B cell (primary cell): ENCODE measurements at places on chromosomes 2 and 18. TPM values are rescaled to one million over a fixed set of nuclear protein-coding genes. Genes with fewer than 3 reads are reported as not detected.
A peak's percentile ranks its signal among the peaks of the same experiment; 100 is the strongest.

- H3K27me3 ChIP-seq: no peaks in the 10 kb centered on the region
- H3K4me1 ChIP-seq: peaks cover 7% of the 10 kb centered on the region
- H3K27ac ChIP-seq: no peak overlapping the region
- no peaks in the 10 kb centered on the region for H3K36me3 ChIP-seq
Measured at GRCh38 chr2:205768815-205769494, 86.7 kb downstream of the NRP2 start.

DNA sequence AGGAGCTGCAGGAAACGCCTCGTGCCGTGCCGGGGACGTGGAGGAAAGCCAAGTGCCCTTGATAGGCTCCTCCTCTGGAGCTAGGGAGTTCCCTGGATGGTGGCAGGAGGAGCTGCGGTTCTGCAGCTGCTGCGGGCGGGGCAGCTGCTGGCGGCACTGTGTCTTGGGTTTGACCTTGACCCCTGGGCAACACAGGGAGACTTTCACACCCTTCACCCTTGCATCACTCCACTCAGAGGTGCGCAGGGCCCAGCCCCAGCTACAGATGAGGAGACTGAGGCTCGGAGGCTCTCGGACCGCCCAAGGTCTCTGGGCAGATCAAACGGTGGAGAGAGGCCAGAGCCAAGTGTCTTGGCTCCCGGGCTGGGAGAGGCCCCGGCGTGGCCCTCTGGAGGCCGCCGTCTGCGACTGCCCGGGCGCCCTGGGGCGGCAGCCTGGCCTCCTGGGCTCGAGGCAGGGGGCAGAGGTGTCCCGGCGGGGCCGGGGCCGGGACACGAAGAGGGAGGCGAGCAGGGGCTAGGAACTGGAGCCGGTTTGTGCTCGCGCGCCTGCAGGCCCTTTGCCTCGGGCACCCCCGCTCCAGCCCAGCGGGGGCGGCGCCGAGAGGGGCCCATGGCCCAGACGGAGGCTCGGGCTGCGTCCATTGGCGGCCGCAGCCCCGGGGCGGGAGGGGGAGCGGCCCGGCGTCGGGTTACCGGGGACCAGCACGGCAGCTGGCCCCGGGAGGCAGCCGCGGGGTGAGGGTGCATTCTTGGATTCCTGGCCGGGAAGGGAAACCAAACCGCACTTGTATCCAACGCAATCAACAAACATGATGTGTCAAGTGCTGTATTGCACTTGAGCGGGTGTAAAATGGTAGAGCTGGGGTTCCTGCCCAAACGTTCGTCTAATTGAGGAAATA lies 129.6 kb upstream of the SLC1A4 start:
- H3K27me3 ChIP-seq: no peaks in the 10 kb centered on the region
- peaks cover 2% of the 10 kb centered on the region for H3K36me3 ChIP-seq
- DNase-seq: peak; percentile 69
- H3K4me3 ChIP-seq: peak overlapping the region; percentile 61

DNA sequence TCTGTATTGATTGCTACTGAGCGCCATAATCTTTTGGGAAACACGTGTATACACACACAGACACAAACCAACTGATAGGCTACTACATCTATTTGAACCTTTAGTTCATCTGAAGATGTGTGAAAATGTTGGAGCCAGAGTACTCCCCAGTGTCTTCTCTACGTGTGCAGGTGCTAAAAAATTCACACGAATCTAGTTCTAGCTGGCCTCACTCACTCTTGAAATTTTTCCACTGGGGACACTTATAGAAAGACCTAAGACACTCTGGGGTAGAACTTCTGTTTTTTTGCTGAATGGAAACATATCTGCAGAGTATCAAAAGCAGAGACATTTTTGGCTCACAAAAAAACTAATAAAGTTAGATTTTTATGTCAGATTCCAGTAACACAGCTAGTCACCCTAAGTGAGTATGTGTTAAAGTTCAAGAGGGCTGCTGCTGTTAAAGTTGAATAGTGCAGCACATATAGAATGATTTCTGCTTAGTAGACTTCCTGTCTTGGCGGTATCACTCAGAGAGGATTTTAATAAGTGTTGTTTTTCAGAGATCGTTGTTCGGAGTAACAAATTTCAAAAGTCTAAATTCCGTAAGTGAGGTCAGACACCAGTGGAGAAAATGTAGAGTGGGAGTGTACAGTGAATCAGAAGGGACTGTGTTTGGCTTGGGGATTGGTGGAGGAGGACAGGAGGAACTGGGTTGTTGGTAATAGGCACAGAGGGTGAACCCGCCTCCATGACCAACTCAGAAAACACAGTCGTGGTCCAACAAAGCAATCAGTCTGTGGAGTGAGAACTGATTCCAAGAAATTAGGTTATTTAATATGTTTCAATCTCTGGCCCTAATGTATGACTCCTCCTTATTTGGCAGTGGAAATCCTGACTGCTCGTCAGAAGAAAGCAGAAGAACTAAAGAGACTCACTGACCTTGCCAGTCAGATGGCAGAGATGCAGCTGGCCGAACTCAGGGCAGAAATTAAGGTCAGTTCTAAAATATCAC lies 43.1 kb downstream of the KCTD18 start:
- H3K4me3 ChIP-seq: no peak overlapping the region
- H3K4me1 ChIP-seq: peaks cover 11% of the 10 kb centered on the region
- no peaks in the 10 kb centered on the region for H3K36me3 ChIP-seq
- H3K27me3 ChIP-seq: no peaks in the 10 kb centered on the region

The SDC1 gene
- total RNA-seq: not detected in 2 replicates

The MFSD6 gene
- total RNA-seq: 33.8 and 38.0 TPM in 2 replicates

DNA sequence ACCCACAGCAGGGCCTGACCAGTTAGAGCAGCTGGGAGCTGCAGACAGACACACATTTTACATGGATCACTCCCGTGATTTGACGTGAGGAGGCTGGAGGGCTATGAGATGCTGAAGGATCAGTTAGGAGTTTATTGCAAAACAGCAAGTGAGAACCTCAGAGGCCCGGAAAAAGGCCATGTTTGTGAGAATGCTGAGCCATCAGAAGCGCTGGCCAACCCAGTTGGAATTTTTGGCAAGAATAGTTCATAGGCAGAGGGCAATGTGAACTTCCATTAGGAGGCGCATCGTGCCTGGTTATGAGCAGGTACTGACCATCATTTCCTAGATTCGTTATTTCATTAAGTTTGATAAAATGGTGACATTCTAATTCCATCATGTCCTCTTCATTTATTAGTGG lies 23.3 kb upstream of the LMAN1 start:
- no peaks in the 10 kb centered on the region for H3K36me3 ChIP-seq
- no peaks in the 10 kb centered on the region for H3K4me1 ChIP-seq
- no peak overlapping the region for H3K4me3 ChIP-seq
- no peak overlapping the region for H3K27ac ChIP-seq
- DNase-seq: no peak
- no peaks in the 10 kb centered on the region for H3K27me3 ChIP-seq

The MARCO gene
- total RNA-seq: not detected in 2 replicates

GRCh38 chr2:240259924-240260529 lies 119.6 kb upstream of the OTOS start:
- H3K27ac ChIP-seq: no peak overlapping the region
- no peaks in the 10 kb centered on the region for H3K4me1 ChIP-seq
- no peaks in the 10 kb centered on the region for H3K27me3 ChIP-seq
- no peak overlapping the region for H3K4me3 ChIP-seq

GRCh38 chr2:231293163-231293562 lies 94.7 kb downstream of the ARMC9 start:
- DNase-seq: no peak
- no peak overlapping the region for H3K27ac ChIP-seq
- H3K4me3 ChIP-seq: no peak overlapping the region
- no peaks in the 10 kb centered on the region for H3K36me3 ChIP-seq

DNA sequence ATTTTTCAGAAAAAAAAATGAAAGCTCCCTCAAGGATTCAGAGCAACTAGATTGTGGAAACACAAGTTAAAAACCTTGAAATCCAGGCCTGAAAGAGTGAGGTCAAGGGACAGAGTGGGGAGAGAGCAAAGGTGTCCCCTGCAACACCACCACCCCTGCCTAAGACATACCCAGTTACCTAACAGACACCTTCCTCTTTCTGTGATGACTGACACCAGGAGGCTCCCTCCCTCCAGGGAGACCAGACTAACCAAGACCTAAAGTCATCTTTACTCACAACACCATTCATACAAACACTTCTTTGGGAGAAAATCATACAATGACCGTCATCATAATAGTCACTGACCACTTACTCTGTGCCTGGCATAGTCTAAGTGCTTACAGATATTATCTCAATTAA lies 151.8 kb upstream of the NABP1 start:
- H3K27me3 ChIP-seq: no peaks in the 10 kb centered on the region
- no peaks in the 10 kb centered on the region for H3K4me1 ChIP-seq
- H3K27ac ChIP-seq: no peak overlapping the region
- no peak overlapping the region for H3K4me3 ChIP-seq
- H3K36me3 ChIP-seq: no peaks in the 10 kb centered on the region

The GREB1 gene
- 0.34 and 0.39 TPM in 2 replicates for total RNA-seq

DNA sequence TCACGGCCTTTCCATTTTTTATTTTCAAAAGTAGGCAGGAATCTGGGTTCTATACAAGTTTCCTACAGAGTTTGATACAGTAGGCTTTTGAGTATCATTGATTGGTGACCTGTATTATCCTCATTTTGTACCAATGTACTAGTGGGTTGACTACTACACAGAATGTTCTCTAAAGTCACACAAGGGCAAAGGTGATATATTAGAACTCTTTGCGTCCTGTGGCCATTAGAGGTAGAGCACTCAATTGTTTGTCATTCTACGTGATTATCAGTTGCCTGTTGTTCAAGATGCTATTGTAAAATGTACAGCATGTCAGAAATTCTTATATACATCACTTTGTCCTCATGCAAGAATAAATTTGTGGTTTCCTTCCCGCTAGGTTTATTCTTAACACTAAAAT lies 24.8 kb downstream of the WDR75 start:
- H3K4me3 ChIP-seq: no peak overlapping the region
- peaks cover 87% of the 10 kb centered on the region for H3K36me3 ChIP-seq

DNA sequence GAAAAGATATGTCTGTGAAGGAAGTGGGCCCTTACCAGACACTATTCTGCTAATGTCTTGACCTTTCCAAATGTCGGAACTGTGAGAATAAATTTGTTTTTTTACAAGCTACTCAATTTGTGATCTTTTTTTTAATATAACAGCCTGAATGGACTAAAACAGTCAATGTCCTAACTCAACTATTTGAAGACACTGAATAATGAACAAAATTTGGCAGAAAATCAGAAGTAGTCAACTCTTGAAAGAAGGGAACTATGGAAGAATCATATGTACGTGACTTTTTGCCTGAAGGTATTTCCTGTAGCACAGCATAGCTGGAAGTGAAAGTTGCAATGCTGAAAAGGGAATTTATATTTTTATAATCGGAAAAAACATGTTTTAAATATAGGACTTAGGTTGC lies 351.8 kb upstream of the TFPI start:
- H3K27ac ChIP-seq: no peak overlapping the region
- H3K4me1 ChIP-seq: no peaks in the 10 kb centered on the region
- no peaks in the 10 kb centered on the region for H3K27me3 ChIP-seq
- no peak overlapping the region for H3K4me3 ChIP-seq

GRCh38 chr18:48640566-48641270 lies 101.9 kb downstream of the CTIF start:
- no peak overlapping the region for H3K27ac ChIP-seq
- DNase-seq: no peak
- no peaks in the 10 kb centered on the region for H3K36me3 ChIP-seq
- no peaks in the 10 kb centered on the region for H3K4me1 ChIP-seq

The NYAP2 gene
- total RNA-seq: 0.15 and 0.17 TPM in 2 replicates

The SH3BP4 gene
- 1.3 and 1.5 TPM in 2 replicates for total RNA-seq

GRCh38 chr2:66872986-66873754 lies 438.2 kb downstream of the MEIS1 start:
- no peaks in the 10 kb centered on the region for H3K4me1 ChIP-seq
- no peaks in the 10 kb centered on the region for H3K27me3 ChIP-seq
- H3K4me3 ChIP-seq: no peak overlapping the region
- H3K27ac ChIP-seq: no peak overlapping the region

The CNOT9 gene
- 54.5 and 66.9 TPM in 2 replicates for total RNA-seq

The OTOS gene
- total RNA-seq: not detected in 2 replicates

- DNase-seq: no peak
- no peaks in the 10 kb centered on the region for H3K27me3 ChIP-seq
- no peaks in the 10 kb centered on the region for H3K4me1 ChIP-seq
- H3K36me3 ChIP-seq: no peaks in the 10 kb centered on the region
Measured at GRCh38 chr2:23584054-23584745, 199.2 kb downstream of the KLHL29 start.

GRCh38 chr2:10145519-10146357 lies 23.2 kb downstream of the RRM2 start:
- H3K27ac ChIP-seq: no peak overlapping the region
- DNase-seq: no peak
- no peaks in the 10 kb centered on the region for H3K36me3 ChIP-seq
- H3K4me1 ChIP-seq: no peaks in the 10 kb centered on the region
- H3K4me3 ChIP-seq: no peak overlapping the region

The MAPRE3 gene
- total RNA-seq: 5.4 and 7.1 TPM in 2 replicates

The DSC3 gene
- total RNA-seq: not detected in 2 replicates

- no peaks in the 10 kb centered on the region for H3K36me3 ChIP-seq
- no peak overlapping the region for H3K27ac ChIP-seq
- no peaks in the 10 kb centered on the region for H3K27me3 ChIP-seq
- no peaks in the 10 kb centered on the region for H3K4me1 ChIP-seq
Measured at GRCh38 chr2:95006588-95006987, 18.9 kb upstream of the MAL start.

GRCh38 chr2:39252888-39253518 lies 9.2 kb upstream of the CDKL4 start:
- H3K4me1 ChIP-seq: no peaks in the 10 kb centered on the region
- H3K27me3 ChIP-seq: no peaks in the 10 kb centered on the region
- H3K4me3 ChIP-seq: no peak overlapping the region
- no peaks in the 10 kb centered on the region for H3K36me3 ChIP-seq
- DNase-seq: no peak

- no peak overlapping the region for H3K4me3 ChIP-seq
- H3K36me3 ChIP-seq: no peaks in the 10 kb centered on the region
- H3K4me1 ChIP-seq: no peaks in the 10 kb centered on the region
- DNase-seq: no peak
Measured at GRCh38 chr2:8414946-8415879, 266.6 kb upstream of the ID2 start.

- H3K36me3 ChIP-seq: no peaks in the 10 kb centered on the region
- H3K27ac ChIP-seq: no peak overlapping the region
- no peak for DNase-seq
- no peaks in the 10 kb centered on the region for H3K27me3 ChIP-seq
- H3K4me1 ChIP-seq: peaks cover 2% of the 10 kb centered on the region
- H3K4me3 ChIP-seq: no peak overlapping the region
Measured at GRCh38 chr18:13273800-13274199, 55.2 kb downstream of the LDLRAD4 start.

GRCh38 chr18:29181151-29181901 lies 1004.4 kb upstream of the CDH2 start:
- no peak overlapping the region for H3K4me3 ChIP-seq
- H3K36me3 ChIP-seq: no peaks in the 10 kb centered on the region
- no peaks in the 10 kb centered on the region for H3K4me1 ChIP-seq
- H3K27me3 ChIP-seq: no peaks in the 10 kb centered on the region
- H3K27ac ChIP-seq: no peak overlapping the region
